Activated CD4-positive, alpha-beta T cell treated with anti-CD3 and anti-CD28 coated beads, Interleukin-2, amount 50 U/mL, for 1 hour (primary cell): ENCODE measurements at places on chromosomes 3 and 15.

- DNase-seq = no peak
Measured at GRCh38 chr3:62057339-62058047, 315.9 kb downstream of the FEZF2 start.

- DNase-seq = no peak
Measured at GRCh38 chr15:48363474-48363873, 32.2 kb downstream of the DUT start.

- no peak for DNase-seq
Measured at GRCh38 chr3:158106766-158107471, 699 bp upstream of the SHOX2 start.

DNA sequence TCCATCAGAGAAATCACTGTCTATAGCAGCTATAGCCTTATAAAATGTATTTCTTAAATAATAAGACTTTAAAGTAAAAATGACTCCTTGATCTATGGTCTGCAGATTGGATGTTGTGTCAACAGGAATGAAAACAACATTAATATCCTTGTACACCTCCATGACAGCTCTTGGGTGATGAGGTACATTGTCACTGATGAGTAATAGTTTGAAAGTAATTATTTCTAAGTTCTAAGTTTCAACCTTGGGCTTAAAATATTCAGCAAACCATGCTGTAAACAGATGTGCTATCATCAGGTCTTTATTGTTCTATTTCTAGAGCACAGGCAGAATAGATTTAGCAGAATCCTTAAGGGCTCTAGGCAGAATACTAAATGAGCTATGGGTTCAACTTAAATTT is 568.2 kb upstream of the BCHE start:
- no peak for DNase-seq

DNA sequence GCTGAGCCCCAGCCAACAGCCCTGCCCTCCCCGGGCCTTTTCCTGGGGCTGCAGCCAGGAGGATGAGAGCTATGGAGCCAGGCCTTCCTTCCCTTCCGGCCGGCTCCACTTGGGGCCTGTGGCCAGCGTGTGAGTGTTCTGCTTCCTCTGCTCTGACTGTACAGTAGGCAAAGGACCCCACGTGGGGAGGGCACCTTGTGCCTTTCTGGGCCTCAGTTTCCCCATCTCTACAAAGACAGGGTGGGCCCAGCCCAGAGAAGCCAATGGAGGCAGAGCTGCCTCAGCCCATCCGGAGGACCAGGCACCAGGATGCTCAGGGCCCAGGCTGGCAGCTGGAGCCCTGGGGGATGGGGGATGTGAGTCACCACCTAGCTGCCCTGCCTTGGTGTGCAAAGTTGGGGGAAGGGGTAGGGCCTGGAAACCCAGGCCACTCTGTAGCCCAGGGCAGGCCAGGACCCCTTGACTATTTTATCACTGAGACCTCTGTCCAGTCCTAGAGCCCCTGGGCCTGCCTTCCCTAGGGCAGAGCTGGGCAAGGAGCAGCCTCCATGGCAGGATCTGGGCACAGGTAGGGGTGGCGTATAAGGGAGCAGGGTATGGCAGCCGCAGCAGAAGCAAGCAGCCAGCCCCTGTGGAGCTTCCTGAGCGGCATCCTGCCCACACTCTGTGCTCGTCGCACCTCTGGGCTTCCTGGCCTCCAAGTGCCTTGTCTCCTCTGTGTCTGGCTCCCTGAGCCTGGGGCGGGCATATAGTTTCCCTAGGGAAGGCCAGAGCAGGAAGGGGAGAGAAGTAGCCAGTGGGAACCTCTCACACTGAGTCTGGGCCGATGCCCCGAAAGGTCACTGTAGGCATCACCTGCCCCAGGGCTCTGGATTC is 1.8 kb downstream of the PSTPIP1 start:
- DNase-seq = peak; percentile 55

DNA sequence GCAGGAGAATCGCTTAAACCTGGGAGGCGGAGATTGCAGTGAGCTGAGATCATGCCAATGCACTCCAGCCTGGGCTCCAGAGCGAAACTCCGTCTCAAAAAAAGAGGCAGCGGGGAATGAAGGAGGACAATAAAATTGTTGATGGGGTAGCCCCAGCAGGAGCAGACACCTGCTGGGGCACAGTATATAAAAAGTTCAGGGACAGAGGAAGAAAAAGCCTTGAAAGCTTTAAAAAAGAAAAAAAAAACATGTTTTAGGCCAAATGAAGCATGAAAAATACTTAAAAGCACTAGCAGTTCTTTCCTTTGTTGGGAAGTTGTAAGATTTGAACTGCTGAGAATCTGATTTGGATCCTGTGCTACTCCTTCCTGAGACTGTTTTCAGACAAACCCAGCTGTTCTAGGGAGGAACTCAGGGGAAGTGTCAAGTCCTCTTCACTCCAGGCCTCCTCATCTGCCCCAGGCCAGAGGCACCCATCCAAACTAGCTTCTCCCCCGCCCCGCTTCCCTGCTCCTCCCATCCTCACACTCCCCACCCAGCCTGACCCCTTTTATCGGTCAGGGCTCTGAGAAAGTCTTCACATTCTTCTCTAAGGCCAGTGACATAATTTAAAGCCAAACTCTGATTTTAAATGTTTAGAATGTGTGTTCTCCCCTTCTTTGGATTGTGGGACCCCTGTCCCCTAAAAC is 4.9 kb downstream of the IL17RD start:
- DNase-seq = no peak

DNA sequence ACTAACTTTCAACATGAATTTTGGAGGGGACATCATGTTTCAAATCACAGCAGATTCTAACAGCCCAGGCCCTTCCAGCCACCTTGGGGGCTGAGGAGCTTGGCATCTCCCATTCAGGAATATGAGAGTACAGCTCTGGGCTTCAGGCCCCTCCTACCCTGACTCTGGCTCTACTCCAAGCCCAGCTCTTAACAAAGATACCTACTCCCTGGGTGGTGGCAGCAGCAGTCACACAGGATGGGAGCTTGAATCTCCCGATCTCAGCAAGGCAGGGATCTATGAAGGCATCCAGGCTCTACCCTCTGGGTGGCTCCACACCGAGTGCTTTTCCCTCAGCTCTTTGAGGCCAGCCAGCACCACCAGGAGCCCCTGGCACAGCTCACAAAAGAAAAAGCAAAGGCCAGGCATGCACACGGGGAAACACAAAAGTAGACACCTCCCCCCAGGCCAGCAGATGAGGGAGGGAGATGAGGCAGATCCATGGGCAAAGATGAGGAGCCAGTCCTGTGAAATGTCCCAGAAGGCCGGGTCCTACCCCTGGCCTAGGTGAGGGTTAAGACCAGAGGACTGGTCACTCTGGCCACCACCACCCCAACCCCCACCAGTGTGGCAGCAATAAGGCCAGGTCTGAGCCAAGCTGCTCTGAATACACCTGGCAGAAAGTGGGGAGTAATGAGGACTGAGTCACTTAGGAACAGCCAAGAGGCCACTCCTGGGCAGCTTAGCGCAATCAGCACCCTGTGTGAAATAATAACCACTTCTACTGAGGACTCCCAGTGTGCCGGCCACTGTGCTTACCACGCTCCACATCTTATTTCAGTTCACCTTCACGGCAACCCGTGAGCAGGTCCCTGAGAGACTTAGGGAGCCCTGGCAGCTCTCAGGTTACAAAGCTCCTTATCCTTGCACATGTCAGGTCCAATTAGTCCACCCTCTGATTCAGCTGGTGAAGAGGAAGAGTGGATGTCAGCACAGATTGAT is 24.3 kb downstream of the PLA2G4F start:
- DNase-seq = no peak

DNA sequence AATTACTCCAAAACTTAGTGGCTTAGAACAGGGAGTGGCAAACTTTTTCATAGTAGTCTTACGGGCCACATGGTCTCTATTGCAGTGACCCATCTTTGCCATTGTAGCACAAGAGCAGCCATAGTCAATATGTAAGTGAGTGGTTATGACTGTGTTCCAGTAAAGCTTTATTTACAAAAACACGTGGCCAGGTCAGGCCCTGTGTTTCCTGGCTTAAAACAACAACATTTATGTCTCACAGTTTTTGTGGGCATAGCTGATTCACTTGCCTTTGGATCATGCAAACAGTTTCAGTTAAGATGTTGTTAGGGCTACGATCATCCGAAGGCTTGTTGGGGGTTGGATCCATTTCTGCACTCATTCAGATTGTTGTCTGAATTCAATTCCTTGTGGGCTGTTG is 103.8 kb downstream of the CHCHD6 start:
- DNase-seq = no peak
